ENCODE measurements at places on chromosomes 6 and 20.

- no peak for DNase-seq
Observed at GRCh38 chr6:27250277-27251111, 3.0 kb downstream of the PRSS16 start.

DNA sequence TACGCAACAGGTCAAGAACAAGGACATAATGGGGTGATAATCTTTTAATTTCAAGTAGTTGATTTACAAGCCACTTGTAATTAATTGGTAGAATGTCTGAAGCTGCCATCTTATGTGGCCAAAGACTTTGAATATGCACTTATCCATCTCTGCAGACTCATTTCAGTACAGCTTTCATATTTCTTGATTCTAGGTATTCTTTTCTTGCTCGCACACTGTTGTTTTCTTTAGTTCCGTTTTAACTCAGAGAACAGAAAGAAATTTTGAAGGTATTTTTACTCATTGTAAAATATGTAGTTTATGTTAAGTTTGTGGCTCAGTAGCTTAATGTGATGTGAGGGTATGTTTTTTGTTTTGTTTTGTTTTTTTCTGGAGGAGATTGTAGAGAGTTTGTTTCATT, 73.9 kb downstream of the UBR2 start:
- no peak for DNase-seq

DNA sequence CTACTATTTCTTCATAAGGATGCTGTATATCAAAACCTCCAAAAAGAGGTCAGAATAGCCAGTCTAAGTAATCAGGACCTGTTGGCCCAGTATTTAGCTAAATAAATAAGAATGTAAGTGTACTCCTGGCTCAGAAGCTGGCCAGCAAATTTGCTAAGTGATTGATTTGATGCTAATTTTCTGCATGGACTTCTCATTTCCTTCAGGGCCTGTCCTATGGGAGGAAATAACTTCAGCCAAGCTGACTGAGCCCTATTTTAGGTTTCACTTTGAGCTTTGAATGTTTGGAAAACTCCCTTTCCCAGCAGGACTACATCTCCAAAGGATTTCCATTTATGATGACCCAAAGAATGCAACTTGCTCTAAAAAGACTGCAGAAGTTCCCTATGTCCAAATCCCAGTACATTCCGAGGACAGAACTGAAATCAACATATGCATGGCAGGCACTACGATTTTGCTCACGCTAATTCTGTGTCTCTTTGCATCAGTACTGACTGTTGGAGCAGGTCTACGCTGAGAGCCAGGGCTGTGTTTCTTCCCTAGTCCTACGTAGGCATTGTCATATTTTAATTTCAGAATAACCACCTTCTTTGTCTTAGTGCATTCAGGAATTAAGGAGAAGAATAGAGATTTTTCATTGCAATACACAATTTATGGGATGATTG, 441.4 kb upstream of the PLCB4 start:
- DNase-seq = no peak

DNA sequence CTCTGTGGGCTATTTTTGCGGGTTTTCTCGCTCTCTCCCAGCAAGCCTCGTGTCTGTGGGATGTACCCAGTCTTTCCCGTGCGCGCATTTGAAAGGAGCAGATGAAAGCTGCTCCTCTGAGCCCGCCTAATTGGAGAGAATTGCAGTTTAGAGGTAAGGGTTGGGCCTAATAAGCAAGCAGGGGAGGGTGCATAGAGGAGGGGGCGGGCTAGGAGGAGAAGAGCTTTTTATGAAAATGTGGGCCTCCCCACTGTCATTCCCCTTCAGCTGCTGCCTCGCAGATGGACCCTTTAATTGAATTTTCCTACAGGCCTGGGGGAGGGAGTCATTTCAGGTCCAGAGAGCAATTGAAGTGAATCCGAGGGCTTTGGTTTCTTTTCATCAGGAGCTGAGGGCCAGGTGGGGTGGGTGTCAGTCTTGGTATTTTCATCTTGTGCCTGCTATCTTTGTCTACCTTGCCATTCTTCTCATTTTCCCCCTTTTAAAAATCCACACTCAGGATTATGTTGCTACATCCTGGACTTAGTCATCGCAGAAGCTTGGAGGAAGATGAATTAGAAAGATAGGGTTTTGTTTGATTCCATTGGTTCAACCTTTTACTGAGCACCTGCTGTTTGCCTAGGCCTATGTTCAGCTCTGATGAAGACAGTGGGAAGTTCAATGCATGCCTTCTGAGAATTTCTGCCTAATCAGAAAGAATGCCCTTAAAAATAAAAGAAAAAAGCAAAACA, 423.4 kb downstream of the CD83 start:
- DNase-seq = no peak

DNA sequence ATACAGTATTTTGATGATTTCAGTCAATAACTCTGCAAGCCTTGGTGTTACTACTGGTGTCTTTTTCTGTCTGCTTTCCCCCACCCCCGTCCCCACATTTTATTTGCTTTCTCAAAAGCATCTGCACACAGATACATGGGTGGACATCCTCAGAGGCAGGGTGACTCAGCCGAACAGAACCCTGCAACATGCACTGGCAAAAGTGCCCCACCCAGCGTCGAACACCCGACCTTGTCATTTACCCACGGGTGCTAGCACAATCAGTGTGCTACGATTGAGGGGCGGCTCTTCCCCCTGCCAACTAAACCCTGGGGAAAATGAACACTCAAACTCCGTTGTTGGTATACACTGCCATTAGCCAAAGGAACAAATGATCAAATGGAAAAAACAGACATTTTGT, 115.9 kb upstream of the NAA20 start:
- DNase-seq = no peak

DNA sequence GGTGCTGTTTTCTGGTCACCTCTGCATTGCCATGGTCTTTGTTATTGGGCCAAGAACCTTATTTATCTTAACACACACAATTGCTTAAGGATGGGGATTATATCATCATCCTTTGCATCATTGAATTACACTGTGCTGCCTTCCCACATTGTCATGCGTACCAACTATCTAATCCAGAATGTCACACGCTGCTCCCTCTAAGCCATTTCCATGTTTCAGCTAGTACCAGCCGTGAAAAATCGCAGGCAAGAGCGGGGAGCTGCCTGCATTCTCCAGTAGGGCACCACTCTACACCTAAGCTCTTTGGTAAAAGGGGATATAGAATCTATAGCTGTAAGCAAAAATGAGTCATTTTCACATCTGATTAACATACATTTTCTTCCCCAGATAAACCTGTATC, 277.0 kb downstream of the PRL start:
- DNase-seq = no peak

DNA sequence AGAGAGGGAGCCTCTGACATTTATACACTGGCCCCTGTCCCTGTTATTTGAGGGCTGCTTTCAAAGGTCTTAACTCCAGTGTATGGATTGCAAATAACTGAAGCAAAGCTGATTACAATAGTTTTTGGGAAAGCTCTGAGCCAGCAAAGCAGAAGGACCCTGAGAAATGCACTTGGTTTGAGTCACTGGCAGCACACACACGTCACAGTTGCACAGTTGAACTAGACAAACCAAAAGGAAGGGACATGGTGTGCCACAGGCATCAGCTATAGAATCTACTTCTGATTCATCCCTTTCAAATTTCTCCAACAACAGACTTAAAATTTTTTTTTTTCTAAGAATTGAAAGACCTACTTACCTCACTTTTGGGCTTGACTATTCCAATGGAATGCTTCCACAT, 56.4 kb downstream of the SNRNP48 start:
- no peak for DNase-seq

- DNase-seq = no peak
Observed at GRCh38 chr20:54407459-54407858, 67.9 kb upstream of the DOK5 start.

DNA sequence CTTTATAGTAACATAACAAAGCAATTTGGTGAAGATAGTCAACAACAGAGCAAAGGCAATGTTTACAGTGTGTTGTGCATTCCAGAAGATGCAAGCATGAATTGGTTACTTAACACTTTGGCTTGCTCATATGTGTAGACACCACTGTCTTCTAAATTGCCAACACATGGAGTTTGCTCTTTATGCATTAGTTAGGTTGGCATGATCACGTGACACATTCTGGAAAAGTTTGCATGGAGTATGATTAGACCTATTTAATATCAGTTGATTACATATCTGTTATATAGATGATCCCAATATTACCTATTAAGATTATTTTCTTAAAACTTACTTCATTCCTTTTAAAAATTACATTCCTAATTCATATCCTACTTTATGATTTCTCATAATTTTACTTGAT, 197.6 kb downstream of the RIMS1 start:
- no peak for DNase-seq

- DNase-seq = no peak
Observed at GRCh38 chr6:72959821-72960220, 265.5 kb downstream of the KHDC1L start.

DNA sequence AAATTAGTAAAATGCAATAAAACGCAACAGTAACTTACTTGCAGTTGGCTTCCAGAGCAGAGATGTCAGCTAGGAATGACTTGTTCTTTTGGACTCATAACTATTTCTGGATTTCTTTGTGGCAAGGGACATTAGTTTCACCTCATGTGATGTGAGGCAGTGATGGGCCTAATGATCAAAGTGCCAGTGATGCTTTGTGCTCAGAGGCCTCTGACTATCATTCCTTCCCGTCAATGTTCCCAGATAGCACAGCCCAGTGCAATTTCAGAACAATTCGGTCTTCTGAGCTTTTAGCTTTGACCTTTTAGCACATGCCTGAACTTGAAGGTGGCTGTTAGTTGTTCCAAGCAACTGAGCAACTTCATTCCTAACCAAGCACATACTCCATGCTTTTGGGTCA, 596.8 kb downstream of the TFAP2B start:
- no peak for DNase-seq

DNA sequence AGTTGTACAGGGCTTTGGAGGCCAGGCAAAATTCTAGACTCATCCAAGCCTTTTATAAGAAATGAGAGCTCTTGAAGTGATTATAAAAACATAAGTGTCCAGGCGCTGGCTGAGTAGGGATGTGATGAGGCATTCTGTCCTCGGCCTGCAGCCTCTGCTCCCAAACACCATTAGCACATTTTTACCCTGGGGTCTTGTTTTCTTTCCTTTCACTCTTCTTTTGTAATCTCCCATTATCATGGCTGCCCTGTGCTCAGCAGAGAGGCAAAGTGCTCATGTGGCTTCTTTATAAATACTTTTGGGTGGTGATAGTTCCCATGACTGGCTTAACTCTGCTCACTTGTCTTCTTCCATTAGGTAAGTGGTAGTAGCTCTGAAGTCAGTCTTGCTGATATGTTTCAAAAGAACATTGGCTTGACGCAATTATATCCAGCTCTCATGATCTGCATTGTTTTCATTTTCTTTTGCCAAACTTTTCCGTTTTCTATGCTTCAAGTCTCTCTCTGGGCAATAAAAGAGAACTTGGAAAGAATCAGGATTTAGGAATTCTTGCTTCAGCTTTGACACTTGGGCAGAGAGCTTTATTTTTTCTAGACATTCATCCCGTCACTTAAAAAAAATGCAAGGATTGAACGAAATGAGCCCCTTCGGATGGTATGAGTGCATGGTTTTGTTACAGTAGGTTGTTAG, 61.1 kb downstream of the CAP2 start:
- no peak for DNase-seq

- DNase-seq = no peak
Observed at GRCh38 chr20:57317789-57318371, 11.7 kb upstream of the SPO11 start.

- no peak for DNase-seq
Observed at GRCh38 chr20:63161176-63161651, 54.7 kb downstream of the YTHDF1 start.

DNA sequence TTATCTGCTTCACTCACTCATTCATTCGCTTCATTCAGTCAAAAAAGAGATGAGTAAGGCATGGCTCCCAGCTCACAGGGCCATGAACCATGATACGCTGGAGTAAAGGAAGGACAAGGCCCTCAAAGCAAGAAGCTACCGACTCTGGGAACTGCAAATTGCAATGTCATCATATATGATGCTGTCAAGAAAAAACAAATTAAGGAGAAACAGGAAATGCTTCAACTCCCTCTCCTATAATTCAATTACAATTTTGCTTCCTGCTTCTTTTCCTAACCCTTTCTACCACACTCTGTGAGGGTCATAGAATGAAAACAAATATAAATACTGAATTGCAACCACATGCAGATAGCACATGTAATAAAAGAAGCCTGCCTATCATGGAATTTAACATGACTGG, 725.7 kb upstream of the FLRT3 start:
- DNase-seq = no peak

- DNase-seq = no peak
Observed at GRCh38 chr6:79631693-79632172, 604 bp downstream of the SH3BGRL2 start.

DNA sequence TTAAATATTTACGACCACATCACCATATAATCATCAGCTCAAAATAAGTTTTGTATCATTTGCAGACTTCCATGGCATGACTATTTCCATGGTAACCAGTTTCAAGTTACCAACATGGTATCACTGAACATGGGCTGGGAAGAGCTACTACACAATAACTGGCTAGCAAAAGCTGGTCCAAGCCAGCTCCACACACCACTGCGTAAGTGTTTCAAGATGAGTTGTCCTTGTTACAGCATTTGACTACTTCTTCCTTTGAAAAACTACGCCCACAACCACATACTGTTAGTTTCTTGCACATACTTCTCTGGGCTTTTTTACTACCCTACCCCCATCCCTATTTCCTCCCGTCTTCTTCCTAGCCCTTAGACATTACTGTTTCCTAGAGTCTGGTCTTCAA, 8.5 kb downstream of the CD164 start:
- peak; percentile 77 for DNase-seq

- DNase-seq = no peak
Observed at GRCh38 chr6:66508433-66508832, 801.4 kb upstream of the EYS start.

GRCh38 chr6:16602035-16602434, 159.2 kb downstream of the ATXN1 start:
- DNase-seq = peak; percentile 69

DNA sequence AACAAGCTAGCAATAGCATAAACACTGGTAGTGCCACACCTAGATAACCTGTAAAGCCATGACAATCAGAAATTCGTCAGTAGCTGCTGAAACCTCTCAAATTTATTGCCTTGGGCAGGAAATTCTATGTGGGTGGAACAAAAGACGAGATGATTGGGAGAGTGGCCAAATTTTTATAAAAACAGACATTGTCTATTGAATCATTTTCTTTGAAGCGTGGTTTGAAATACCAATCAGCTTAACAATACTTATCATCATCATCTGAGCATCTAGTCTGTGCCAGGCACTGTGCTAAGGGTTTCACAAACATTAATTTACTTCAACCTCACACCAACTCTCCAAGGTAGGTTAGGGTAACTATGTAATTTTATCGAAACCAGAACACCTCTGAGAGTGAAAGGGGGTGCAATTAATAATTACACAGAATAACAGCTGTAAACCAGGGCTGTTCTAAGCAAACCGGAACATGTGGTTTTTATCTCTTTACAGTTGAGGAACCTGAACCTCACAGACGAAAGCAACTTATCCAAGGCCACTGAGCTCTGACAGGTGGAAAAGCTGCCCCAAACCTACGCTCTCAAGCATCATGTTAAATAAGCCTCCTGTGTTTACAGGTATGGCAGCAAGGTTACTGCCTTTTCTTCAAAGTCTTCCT, 43.4 kb downstream of the NHSL1 start:
- DNase-seq = no peak
